Activated naive CD4-positive, alpha-beta T cell treated with anti-CD3 and anti-CD28 coated beads for 36 hours (primary cell): ENCODE measurements at places on chromosomes 12 and 14. TPM values are rescaled to one million over a fixed set of nuclear protein-coding genes. Genes with fewer than 3 reads are reported as not detected.
A peak's percentile ranks its signal among the peaks of the same experiment; 100 is the strongest.

GRCh38 chr12:1791104-1791841 is 29.1 kb upstream of the LRTM2 start:
- H3K4me1 ChIP-seq, result peaks cover 17% of the 10 kb centered on the region
- H3K27ac ChIP-seq, result peak overlapping the region; percentile 42
- H3K4me3 ChIP-seq, result no peak overlapping the region
- DNase-seq, result peak; percentile 87

DNA sequence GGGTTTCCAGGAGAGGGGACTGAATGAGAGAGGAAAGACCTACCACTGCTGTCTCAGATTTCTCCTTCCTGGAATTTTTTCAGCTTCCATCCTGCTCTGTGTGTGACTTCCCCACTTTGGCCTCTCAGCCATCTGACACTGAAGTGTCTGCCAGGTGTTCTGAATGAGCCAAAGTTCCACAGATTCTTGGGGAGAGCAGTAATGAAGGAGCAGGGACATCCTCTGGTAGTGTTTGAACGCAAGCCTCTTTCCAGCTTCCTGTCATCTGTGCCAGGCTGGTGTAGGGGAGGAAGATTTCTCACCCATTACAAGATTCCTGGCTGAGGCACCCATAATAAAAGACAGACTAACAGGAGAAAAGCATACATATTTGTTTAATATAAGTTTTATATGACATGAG is 141.7 kb upstream of the NRXN3 start:
- H3K27me3 ChIP-seq, result peaks cover 15% of the 10 kb centered on the region
- no peaks in the 10 kb centered on the region for H3K4me1 ChIP-seq
- H3K36me3 ChIP-seq, result no peaks in the 10 kb centered on the region
- no peak overlapping the region for H3K27ac ChIP-seq
- no peak for DNase-seq
- no peak overlapping the region for H3K4me3 ChIP-seq

DNA sequence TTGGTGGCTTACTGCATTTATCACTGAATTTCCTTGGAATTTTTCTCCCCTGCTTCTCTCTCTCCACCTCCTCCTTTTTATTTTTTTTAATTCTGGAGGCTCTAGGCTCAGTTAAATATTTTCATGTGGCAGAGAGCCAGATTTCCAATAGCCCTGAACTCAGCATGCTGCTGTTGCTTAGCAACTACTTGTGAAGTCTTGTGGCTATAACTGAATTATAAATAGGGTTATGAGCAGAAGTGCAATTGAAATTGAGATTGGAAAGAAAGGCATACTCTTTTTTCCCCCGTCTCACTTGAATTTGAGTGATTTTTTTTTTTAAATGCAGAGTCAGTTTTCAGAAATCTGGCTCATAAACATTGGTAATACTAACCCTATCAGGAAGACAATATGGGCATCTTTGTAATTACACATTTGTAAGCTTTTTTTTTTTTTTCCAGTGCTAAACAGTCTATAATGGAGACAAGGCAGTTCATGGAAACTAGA is 38.3 kb downstream of the ATF7IP start:
- H3K4me1 ChIP-seq, result peaks cover 82% of the 10 kb centered on the region
- peaks cover 34% of the 10 kb centered on the region for H3K36me3 ChIP-seq
- H3K4me3 ChIP-seq, result peak overlapping the region; percentile 28
- no peaks in the 10 kb centered on the region for H3K27me3 ChIP-seq

- no peak overlapping the region for H3K4me3 ChIP-seq
- DNase-seq, result no peak
- H3K36me3 ChIP-seq, result no peaks in the 10 kb centered on the region
Observed at GRCh38 chr12:5905757-5906156, 39.3 kb downstream of the ANO2 start.

DNA sequence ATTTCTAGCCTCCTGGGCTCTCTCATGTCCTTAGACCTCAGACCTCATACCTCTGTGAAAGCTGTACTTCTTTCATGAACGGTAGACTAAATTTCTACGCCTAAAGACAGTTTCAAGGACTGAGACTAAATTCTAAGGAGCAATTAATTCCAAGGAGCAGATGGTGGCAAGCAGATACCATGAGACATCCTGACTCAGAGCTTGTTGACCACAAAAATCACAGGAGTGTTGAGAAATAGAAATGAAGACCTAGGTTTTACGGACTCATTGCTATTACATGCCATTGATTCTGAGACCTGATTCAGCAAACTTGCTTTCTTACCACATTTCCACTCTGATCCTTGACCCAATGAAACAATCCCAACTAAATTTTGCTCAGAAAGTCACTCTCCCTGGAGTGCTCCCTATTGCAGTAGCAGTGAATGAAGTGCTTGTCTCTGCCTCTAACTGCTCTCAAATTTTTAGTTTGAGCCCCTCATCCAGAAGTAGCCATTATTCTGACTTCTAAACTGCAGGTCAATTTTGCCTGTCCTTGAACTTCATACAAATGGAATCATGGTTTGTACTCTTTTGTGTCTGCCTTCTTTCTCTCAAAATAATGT is 52.0 kb downstream of the PEX5 start:
- H3K4me3 ChIP-seq, result no peak overlapping the region
- no peaks in the 10 kb centered on the region for H3K36me3 ChIP-seq
- no peak for DNase-seq
- H3K27me3 ChIP-seq, result peaks cover 16% of the 10 kb centered on the region

GRCh38 chr14:32784405-32784804 is 154.3 kb upstream of the NPAS3 start:
- DNase-seq, result no peak
- H3K27ac ChIP-seq, result no peak overlapping the region
- no peaks in the 10 kb centered on the region for H3K27me3 ChIP-seq
- peaks cover 4% of the 10 kb centered on the region for H3K36me3 ChIP-seq
- H3K4me3 ChIP-seq, result no peak overlapping the region

- no peak overlapping the region for H3K27ac ChIP-seq
- no peaks in the 10 kb centered on the region for H3K4me1 ChIP-seq
- H3K36me3 ChIP-seq, result no peaks in the 10 kb centered on the region
- peaks cover 19% of the 10 kb centered on the region for H3K27me3 ChIP-seq
- no peak for DNase-seq
Observed at GRCh38 chr14:93527203-93527607, 96.5 kb downstream of the UNC79 start.

DNA sequence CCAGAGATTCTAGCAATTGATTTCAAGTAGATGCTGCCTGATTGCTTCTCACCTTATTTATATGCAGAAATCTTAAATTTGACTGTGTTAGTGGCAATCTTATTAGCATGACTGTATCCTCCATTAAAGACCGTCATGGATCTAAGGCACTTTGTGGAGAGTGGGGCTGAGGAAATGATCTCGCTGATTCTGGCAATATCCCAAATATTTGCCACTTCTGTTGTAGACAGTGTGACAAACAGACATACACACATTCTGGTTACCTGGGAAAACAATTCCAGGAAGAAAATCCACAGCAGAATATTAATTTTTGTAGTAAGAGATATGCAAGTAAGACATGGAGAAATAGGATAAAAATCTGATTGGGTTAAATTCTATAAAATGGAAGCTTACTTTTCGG is 269.0 kb upstream of the G2E3 start:
- H3K27ac ChIP-seq, result no peak overlapping the region
- no peak for DNase-seq
- peaks cover 10% of the 10 kb centered on the region for H3K27me3 ChIP-seq

DNA sequence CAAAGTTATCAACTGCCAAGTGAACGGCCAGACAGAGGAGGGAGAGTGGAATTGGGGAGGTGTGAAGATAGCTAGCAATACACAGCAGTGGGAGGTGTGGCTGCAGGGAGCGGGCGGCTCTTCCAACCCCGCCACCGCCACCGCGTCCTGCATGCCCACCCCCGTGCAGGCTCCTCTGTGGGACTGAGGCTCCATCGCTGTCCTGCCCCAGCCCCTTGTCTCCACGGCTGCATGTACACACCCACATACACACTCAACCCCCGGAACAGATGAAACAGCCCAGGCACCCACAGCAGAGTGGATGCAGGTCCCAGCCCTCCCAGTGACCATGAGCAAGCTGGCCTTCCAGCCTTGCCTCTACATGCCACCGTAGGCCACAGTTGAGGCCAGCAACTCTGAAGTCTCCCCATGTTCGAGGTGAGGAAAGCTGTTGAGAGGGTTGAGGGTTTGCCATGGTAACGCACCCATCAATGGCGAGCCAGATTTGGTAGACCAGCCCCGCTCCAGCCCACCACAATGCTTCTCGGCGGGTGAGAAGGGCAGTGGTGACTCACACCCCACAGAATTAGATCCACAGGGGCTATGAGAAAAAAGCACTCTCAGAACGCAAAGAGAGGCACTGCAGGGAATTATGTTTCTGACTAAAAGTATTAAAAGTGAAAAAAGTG is 39.3 kb downstream of the PITPNM2 start:
- no peak for DNase-seq
- H3K36me3 ChIP-seq, result peaks cover 4% of the 10 kb centered on the region
- peaks cover 59% of the 10 kb centered on the region for H3K4me1 ChIP-seq
- no peak overlapping the region for H3K4me3 ChIP-seq
- no peaks in the 10 kb centered on the region for H3K27me3 ChIP-seq

- H3K4me1 ChIP-seq, result peaks cover 45% of the 10 kb centered on the region
- H3K4me3 ChIP-seq, result no peak overlapping the region
- H3K27ac ChIP-seq, result no peak overlapping the region
- peaks cover 21% of the 10 kb centered on the region for H3K36me3 ChIP-seq
- DNase-seq, result peak; percentile 41
- no peaks in the 10 kb centered on the region for H3K27me3 ChIP-seq
Observed at GRCh38 chr12:105226219-105226618, 9.8 kb downstream of the APPL2 start.

DNA sequence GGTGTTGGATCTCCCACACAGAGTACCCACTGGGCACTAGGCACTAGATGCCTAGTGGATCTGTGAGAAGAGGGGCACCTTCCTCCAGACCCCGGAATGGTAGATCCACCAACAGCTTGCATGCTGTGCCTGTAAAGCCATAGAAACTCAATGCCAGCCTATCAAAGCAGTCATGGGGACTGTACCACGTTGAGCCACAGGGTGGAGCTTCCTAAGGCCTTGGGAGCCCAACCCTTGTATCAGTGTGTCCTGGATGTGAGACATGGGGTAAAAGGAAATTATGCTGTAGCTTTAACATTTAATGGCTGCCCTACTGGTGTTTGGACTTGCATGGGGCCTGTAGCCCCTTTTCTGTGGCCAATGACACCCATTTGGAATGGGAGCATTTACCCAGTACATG is 1024.9 kb downstream of the TMEM121 start:
- peaks cover 9% of the 10 kb centered on the region for H3K4me1 ChIP-seq
- no peaks in the 10 kb centered on the region for H3K36me3 ChIP-seq
- no peak overlapping the region for H3K4me3 ChIP-seq
- H3K27me3 ChIP-seq, result peaks cover 12% of the 10 kb centered on the region

GRCh38 chr12:114412825-114413749 is 7.1 kb upstream of the TBX5 start:
- no peak overlapping the region for H3K27ac ChIP-seq
- peaks cover 78% of the 10 kb centered on the region for H3K27me3 ChIP-seq
- no peaks in the 10 kb centered on the region for H3K36me3 ChIP-seq
- peaks cover 11% of the 10 kb centered on the region for H3K4me1 ChIP-seq

GRCh38 chr12:114480337-114481199 is 74.6 kb upstream of the TBX5 start:
- H3K4me1 ChIP-seq, result peaks cover 14% of the 10 kb centered on the region
- peaks cover 59% of the 10 kb centered on the region for H3K27me3 ChIP-seq
- H3K27ac ChIP-seq, result no peak overlapping the region
- DNase-seq, result no peak
- no peak overlapping the region for H3K4me3 ChIP-seq

- DNase-seq, result no peak
- no peak overlapping the region for H3K27ac ChIP-seq
- H3K27me3 ChIP-seq, result peaks cover 3% of the 10 kb centered on the region
- H3K4me3 ChIP-seq, result no peak overlapping the region
- no peaks in the 10 kb centered on the region for H3K36me3 ChIP-seq
Observed at GRCh38 chr12:3313066-3313465, 177.9 kb upstream of the PRMT8 start.

DNA sequence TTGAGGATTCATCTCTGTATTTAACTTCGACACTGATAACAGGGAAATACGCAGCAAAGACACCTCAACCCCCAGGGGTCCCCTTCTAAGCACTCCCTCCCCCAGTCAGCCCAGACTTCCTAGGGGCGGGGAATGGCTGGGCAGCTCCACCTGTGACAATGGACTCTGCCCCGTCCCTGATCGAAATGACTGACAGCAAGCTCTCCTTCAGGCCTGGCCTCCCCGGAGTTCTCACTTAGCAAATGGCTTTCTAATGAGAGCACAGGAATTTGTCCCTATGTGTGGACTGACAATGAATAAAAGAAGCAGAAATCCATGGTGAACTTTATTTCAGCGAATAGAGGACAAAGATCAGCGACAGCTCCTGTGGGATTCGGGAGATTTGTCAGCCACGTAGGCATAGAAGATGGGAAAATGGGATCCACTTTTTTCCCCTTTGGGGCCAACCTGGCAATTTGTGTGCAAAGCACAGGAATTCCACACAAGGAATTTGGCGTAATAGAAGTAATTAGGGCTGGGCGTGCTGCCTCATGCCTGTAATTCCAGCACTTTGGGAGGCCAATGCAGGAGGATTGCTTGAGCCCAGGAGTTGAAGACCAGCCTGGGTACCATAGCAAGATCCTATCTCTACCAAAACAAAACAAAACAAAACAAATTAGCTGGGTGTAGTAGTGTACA is 63.8 kb downstream of the TNFAIP2 start:
- H3K36me3 ChIP-seq, result no peaks in the 10 kb centered on the region
- no peak for DNase-seq
- H3K27ac ChIP-seq, result no peak overlapping the region

- H3K27ac ChIP-seq, result no peak overlapping the region
- H3K4me3 ChIP-seq, result no peak overlapping the region
- no peaks in the 10 kb centered on the region for H3K4me1 ChIP-seq
- DNase-seq, result no peak
Observed at GRCh38 chr12:21428241-21428640, 9.2 kb upstream of the PYROXD1 start.

GRCh38 chr12:123905319-123905925 is 67.2 kb downstream of the CCDC92 start:
- peak; percentile 87 for DNase-seq
- H3K4me3 ChIP-seq, result no peak overlapping the region
- peaks cover 9% of the 10 kb centered on the region for H3K4me1 ChIP-seq
- no peaks in the 10 kb centered on the region for H3K27me3 ChIP-seq
- H3K36me3 ChIP-seq, result no peaks in the 10 kb centered on the region
- peak overlapping the region; percentile 39 for H3K27ac ChIP-seq

- no peaks in the 10 kb centered on the region for H3K36me3 ChIP-seq
- peaks cover 9% of the 10 kb centered on the region for H3K4me1 ChIP-seq
- peak; percentile 79 for DNase-seq
- H3K4me3 ChIP-seq, result no peak overlapping the region
- peaks cover 37% of the 10 kb centered on the region for H3K27me3 ChIP-seq
- no peak overlapping the region for H3K27ac ChIP-seq
Observed at GRCh38 chr12:3202734-3203446, 125.7 kb downstream of the TSPAN9 start.

HOXC9 gene
- not detected for total RNA-seq

TTC9 gene
- total RNA-seq, result 7.5 TPM

GPR84 gene
- 1.2 TPM for total RNA-seq

SYNDIG1L gene
- total RNA-seq, result not detected
